SJCRH30 (cell line): ENCODE measurements at places on chromosomes 7 and 10. TPM values are rescaled to one million over a fixed set of nuclear protein-coding genes. Genes with fewer than 3 reads are reported as not detected.
A peak's percentile ranks its signal among the peaks of the same experiment; 100 is the strongest.

DNA sequence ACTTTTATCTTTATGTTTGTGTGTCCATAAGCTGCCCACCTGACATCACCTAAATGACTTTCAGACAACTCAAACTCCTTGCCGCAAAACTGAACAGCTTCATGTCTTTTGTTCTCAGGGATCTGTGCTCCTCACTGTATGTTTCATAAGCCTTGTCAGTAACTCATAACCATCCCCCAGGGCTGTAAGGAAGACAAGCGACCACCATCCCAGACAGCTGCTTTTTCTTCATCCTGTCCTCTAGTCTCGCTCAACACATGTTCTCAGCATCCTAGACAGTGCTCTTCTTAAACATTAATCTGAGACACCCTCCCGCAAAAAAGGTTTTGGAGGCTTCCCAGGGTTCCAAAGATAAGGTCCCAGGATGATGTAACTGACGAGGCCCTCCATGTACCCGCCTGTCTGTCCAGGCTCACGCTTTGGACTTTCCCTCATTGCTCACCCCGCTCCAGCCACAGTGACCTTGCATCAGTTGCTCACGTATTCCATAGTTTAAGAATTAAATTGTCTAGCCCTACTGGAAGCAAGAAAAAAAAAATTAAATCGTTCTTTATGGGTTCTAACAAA is 69.8 kb downstream of the MAP3K8 start:
- DNase-seq = peak; percentile 8

The CLCN1 gene
- not detected in 2 replicates for total RNA-seq

The SLC18A2 gene
- 0.06 and 0.10 TPM in 2 replicates for total RNA-seq

- no peak for DNase-seq
Observed at GRCh38 chr10:30019468-30019867, 39.9 kb downstream of the JCAD start.

DNA sequence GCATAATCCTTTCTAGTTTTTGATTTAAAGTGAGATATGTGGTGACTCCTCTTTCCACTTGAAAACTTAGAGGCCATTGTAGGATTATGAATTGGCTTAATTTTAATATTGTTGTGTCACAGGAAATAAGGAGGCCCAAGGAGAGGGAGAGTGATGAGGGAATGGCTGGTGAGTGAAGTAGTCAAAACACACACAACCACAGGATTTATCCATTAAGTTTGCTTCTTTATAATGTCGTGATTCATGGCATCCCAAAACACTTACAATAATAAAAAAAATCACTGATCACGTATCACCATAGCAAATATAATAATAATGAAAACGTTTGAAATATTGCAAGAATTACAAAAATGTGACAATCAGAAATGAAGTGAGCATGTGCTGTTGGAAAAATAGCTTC is 1215.5 kb upstream of the LRRTM3 start:
- DNase-seq = no peak
